Activated naive CD4-positive, alpha-beta T cell treated with anti-CD3 and anti-CD28 coated beads for 36 hours (primary cell): ENCODE measurements at places on chromosomes 5 and 9. TPM values are rescaled to one million over a fixed set of nuclear protein-coding genes. Genes with fewer than 3 reads are reported as not detected.

DNA sequence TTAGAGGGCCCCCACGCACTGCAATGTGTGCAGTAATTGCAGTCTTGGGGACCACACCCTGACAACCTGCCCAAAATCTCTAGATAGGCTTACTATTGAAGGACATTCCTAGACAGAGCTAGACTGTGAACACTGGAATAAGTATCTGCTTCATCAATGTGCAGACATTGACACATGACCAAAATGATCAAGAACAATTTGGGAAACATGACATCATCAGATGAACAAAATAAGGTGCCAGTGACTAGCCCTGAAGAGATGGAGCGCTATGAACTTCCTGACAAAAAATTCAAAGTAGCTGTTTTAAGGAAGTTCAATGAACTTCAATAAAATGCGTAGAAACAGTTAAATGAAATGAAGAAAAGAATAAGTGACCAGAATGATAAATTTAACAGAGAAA lies 15.3 kb downstream of the EGFLAM start:
- H3K27me3 ChIP-seq, result peaks cover 7% of the 10 kb centered on the region
- H3K36me3 ChIP-seq, result peaks cover 2% of the 10 kb centered on the region
- no peak overlapping the region for H3K4me3 ChIP-seq
- H3K27ac ChIP-seq, result no peak overlapping the region
- H3K4me1 ChIP-seq, result no peaks in the 10 kb centered on the region

CARTPT gene
- total RNA-seq, result not detected

GRCh38 chr9:99722877-99723276 lies 98.8 kb upstream of the NR4A3 start:
- H3K4me3 ChIP-seq, result no peak overlapping the region
- H3K27me3 ChIP-seq, result no peaks in the 10 kb centered on the region
- no peaks in the 10 kb centered on the region for H3K36me3 ChIP-seq
- peaks cover 22% of the 10 kb centered on the region for H3K4me1 ChIP-seq
- no peak for DNase-seq

FGF10 gene
- not detected for total RNA-seq

DNA sequence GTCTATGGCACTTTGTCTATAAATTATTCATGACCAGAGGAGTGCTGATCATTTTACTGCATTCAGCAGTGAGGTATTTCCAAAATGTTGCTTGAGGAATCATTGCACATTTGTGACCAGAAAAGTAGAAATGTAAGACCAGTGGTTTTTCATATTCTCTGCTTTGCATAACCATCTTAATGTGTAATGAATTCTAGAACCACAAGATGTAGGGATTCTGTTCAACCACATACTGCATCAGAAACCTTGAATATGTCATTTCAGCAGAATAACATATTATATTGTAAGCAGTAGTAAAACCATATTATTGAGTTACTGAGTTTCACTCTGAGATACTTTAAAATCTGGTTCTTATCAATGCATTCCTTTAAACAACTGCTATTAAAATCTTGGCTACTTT lies 1243.4 kb downstream of the MAT2B start:
- no peaks in the 10 kb centered on the region for H3K36me3 ChIP-seq
- no peaks in the 10 kb centered on the region for H3K4me1 ChIP-seq
- DNase-seq, result no peak
- H3K4me3 ChIP-seq, result no peak overlapping the region
- H3K27me3 ChIP-seq, result no peaks in the 10 kb centered on the region

PSMB7 gene
- 161 TPM for total RNA-seq

DNA sequence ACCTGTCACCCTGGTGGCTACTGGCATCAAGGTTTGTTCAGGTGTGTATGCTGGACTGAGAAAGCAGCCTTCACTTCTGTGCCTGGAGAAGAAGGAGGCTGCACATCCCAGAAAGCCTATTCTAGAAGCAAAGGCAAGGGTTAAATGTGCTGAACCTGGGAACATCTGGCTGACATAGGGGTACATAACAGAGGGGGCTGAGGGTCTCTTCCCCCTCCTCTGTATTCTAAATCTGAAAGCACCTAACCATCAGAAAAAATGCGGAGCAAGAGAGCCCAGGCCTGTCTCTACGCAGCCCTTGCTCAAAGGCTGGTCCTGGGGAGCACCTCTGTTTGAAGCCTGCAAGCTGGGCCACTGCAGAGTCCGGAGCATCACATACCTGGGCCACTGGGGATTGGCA lies 53.2 kb upstream of the FSTL4 start:
- H3K36me3 ChIP-seq, result no peaks in the 10 kb centered on the region
- H3K4me1 ChIP-seq, result no peaks in the 10 kb centered on the region
- H3K27ac ChIP-seq, result no peak overlapping the region
- H3K4me3 ChIP-seq, result no peak overlapping the region
- DNase-seq, result no peak

PCDHA2 gene
- total RNA-seq, result not detected

CNTNAP3B gene
- not detected for total RNA-seq

GRCh38 chr9:123368536-123369153 lies 12.6 kb downstream of the CRB2 start:
- H3K36me3 ChIP-seq, result no peaks in the 10 kb centered on the region
- peaks cover 4% of the 10 kb centered on the region for H3K4me1 ChIP-seq
- H3K4me3 ChIP-seq, result no peak overlapping the region
- H3K27me3 ChIP-seq, result peaks cover 31% of the 10 kb centered on the region
- no peak for DNase-seq

PCDHA10 gene
- total RNA-seq, result not detected

DNA sequence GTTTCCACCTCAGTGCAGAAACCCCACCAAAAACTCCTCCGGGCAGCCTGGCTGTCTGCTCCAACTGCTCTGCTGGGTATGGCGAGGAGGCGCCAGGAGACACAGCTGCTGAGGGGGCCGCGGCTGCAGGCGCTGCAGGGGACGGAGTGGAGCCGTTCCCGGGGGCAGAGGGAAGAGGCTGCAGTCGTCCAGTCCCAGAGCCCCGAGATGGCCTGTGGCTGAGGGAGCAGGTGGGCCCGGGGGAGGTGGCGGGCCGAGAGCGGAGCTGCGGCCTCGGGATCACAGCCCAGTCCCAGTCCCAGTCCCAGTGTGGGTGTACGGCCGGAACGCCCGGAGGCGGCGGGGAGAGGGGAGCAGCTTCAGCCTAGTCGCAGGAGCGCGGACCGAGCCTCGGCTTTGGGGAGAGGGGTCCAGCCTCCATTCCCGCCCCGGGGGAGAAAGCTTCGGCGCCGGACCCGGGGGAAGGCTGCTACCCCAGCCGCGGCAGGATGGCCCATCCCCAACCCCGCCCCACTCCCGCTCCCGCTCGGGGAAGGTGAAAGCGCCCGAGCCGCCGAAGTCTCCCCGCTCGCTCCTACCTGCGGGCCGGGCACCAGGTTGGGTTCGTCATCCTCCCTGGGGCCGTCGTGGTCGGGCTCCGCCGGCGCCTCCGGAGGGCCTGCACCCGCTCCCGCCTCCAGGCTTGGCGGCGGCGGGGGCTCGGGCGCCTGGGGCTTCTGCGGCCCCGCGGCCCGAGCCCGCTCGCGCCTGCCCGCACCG lies 513 bp downstream of the FAM193B start:
- H3K27ac ChIP-seq, result no peak overlapping the region
- H3K4me3 ChIP-seq, result peak overlapping the region; percentile 69
- peaks cover 24% of the 10 kb centered on the region for H3K4me1 ChIP-seq
- DNase-seq, result peak; percentile 63
- peaks cover 10% of the 10 kb centered on the region for H3K36me3 ChIP-seq

DNA sequence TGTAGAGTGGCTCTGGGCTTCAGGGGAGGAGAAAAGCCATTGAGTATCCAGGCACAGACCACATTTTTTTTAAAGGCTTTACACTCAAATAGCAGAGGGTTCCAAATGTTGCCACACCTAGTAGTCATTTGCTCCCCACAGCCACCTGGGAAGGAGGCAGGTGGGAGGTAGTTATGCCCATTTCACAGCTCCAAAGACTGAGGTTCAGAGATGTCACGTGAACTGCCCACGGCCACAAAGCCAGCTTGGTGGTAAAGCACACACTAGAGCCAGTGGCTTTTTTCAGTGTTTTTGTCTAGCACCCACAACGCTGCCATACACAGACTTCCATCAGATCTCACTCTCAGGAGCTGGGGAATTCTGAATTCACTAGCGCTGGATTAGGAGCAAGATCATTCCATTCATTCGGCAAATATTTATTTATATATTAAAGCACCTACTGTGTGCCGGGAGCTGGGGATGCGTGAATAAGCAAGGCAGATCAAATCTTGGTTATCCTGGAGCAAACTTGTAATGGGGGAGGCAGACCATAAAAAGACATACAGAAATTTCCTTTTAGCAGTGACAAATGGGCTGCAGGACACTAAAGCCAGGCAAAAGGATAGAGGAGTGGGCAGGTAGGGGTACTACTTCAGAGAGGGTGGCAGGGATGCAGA lies 7.4 kb downstream of the WHRN start:
- H3K4me3 ChIP-seq, result no peak overlapping the region
- H3K4me1 ChIP-seq, result peaks cover 12% of the 10 kb centered on the region
- no peaks in the 10 kb centered on the region for H3K27me3 ChIP-seq
- no peak overlapping the region for H3K27ac ChIP-seq
- no peaks in the 10 kb centered on the region for H3K36me3 ChIP-seq

DNA sequence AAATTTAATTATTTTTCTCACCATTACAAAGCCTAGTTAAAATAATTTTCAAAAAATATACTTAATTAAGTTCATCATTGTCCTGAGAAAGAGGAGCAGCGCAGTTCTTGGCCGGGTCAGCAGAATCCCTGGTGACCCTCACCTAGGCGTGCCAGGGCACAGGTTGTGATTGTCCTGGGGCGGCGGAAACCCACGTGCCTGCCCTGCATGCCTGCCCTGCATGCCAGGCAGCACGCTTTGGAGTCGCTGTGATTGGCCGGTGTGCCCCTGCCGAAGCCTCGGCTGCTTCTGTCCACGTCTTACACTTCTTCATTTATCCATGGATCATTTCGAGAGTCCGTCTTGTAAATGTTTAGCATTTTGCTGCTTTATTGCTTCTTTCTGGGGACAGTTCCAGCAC lies 25.6 kb downstream of the SLC12A2 start:
- peaks cover 18% of the 10 kb centered on the region for H3K36me3 ChIP-seq
- H3K4me3 ChIP-seq, result no peak overlapping the region
- DNase-seq, result no peak
- no peaks in the 10 kb centered on the region for H3K27me3 ChIP-seq
- H3K4me1 ChIP-seq, result peaks cover 10% of the 10 kb centered on the region

- H3K36me3 ChIP-seq, result no peaks in the 10 kb centered on the region
- H3K4me3 ChIP-seq, result no peak overlapping the region
- no peaks in the 10 kb centered on the region for H3K4me1 ChIP-seq
- no peak for DNase-seq
Measured at GRCh38 chr9:34783951-34784487, 74.1 kb upstream of the CCL21 start.

- peaks cover 13% of the 10 kb centered on the region for H3K27me3 ChIP-seq
- H3K27ac ChIP-seq, result no peak overlapping the region
- no peaks in the 10 kb centered on the region for H3K36me3 ChIP-seq
- DNase-seq, result no peak
- no peaks in the 10 kb centered on the region for H3K4me1 ChIP-seq
Measured at GRCh38 chr5:141816598-141817399, 61.4 kb downstream of the PCDH1 start.

GRCh38 chr5:11760934-11761603 lies 143.2 kb downstream of the CTNND2 start:
- H3K27ac ChIP-seq, result no peak overlapping the region
- H3K27me3 ChIP-seq, result no peaks in the 10 kb centered on the region
- no peak for DNase-seq
- no peak overlapping the region for H3K4me3 ChIP-seq
- no peaks in the 10 kb centered on the region for H3K36me3 ChIP-seq

DNA sequence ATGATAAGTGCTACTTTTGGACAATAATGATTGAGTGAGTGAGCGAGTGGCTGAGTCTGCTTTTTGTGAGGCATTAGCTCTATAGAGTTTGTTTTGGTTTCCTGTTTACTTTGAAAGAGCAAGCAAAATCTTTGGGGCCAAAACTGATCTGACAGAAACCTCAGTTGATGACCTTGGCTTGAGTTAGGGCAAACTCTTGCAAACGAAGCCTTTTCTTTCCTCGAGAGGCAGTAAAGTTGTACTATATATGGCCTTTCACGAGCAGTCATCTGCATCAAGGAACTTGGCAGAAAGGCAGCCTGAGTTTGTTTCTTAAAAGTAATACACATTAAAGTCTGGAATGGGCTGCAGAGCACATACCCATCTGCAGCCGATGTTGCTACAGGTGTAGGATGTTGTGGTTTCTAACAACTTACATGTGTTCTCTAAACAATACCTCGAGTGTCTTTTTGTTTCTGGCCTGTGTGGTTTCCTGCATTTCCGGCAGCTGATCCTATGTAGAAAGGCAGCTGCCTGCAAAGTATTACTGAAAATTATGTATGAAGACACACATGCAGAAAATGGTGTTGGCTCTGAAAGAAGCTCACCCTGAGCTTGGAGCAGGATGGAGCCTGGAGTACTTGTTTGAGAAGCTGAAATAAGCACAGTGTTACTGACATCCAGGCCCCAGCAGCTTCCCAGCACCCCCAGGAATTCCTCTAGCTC lies 60.8 kb downstream of the FOXD1 start:
- no peak overlapping the region for H3K4me3 ChIP-seq
- peak; percentile 60 for DNase-seq
- peaks cover 4% of the 10 kb centered on the region for H3K36me3 ChIP-seq
- peaks cover 19% of the 10 kb centered on the region for H3K4me1 ChIP-seq
- no peak overlapping the region for H3K27ac ChIP-seq
- peaks cover 25% of the 10 kb centered on the region for H3K27me3 ChIP-seq

- DNase-seq, result no peak
- H3K4me1 ChIP-seq, result no peaks in the 10 kb centered on the region
- H3K4me3 ChIP-seq, result no peak overlapping the region
- no peak overlapping the region for H3K27ac ChIP-seq
Measured at GRCh38 chr5:147898875-147899401, 7.4 kb downstream of the C5orf46 start.

DNA sequence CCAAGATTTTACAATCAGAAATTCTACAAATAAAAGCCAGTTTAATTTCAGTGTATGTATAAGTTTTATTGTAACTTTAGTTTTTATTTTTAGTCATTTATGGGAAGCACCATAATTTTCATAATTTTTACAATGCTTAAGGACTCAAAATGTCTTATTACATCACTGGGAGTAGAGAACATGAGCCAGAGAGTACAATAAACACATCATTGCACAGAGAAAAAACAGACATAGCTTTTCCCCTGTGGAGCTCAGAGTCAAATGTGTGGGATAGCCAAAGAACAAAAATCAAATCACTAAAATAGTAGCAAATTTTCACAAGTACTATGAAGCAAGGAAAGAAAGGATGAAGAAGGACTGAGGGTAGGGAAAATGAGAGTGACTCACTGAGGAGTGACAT lies 5.5 kb upstream of the JAKMIP2 start:
- no peaks in the 10 kb centered on the region for H3K36me3 ChIP-seq
- peaks cover 10% of the 10 kb centered on the region for H3K27me3 ChIP-seq
- H3K4me3 ChIP-seq, result no peak overlapping the region
- no peak overlapping the region for H3K27ac ChIP-seq

DNA sequence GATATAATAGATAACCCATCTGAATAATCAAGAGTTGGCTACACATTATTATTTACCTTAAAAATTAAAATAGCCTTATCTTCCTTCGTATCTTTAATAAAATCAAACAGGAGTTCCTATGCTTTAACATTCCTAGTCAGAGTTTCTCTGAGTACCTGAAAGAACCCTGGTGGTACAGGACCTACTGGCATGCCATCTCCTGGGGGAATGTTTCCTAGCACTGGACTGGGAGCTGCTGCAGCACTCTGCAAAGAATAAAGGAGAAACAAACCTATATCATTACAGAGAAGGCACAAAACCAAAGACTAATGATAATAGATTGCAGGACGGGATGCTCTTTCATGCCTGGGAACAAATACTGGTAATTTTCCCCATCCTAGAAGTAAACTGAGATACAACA lies 119.5 kb upstream of the ACOT12 start:
- no peaks in the 10 kb centered on the region for H3K4me1 ChIP-seq
- H3K27ac ChIP-seq, result no peak overlapping the region
- no peaks in the 10 kb centered on the region for H3K36me3 ChIP-seq
- H3K4me3 ChIP-seq, result no peak overlapping the region
- no peak for DNase-seq

GRCh38 chr5:95358848-95359247 lies 32.3 kb upstream of the FAM81B start:
- H3K36me3 ChIP-seq, result no peaks in the 10 kb centered on the region
- H3K4me1 ChIP-seq, result no peaks in the 10 kb centered on the region
- H3K27ac ChIP-seq, result no peak overlapping the region
